Fibroblast of the aortic adventitia (primary cell): ENCODE measurements at places on chromosomes 16 and 17.

DNA sequence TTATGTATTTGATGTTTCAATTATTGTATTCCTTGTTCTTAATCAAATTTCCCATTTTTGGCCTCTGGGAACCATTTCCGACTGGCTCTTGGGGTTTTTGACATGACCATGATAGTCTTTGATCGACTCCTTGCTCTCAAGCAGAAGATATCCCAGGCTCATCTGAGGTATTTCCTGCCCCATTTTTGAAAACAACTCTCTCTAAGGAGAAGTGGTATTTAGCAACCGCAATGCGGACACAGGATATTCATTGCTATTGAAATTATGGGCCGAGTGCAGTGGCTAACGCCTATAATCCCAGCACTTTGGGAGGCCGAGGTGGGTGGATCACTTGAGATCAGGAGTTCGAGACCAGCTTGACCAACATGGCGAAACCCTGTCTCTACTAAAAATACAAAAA is 5.5 kb downstream of the TANGO6 start:
- DNase-seq = no peak

DNA sequence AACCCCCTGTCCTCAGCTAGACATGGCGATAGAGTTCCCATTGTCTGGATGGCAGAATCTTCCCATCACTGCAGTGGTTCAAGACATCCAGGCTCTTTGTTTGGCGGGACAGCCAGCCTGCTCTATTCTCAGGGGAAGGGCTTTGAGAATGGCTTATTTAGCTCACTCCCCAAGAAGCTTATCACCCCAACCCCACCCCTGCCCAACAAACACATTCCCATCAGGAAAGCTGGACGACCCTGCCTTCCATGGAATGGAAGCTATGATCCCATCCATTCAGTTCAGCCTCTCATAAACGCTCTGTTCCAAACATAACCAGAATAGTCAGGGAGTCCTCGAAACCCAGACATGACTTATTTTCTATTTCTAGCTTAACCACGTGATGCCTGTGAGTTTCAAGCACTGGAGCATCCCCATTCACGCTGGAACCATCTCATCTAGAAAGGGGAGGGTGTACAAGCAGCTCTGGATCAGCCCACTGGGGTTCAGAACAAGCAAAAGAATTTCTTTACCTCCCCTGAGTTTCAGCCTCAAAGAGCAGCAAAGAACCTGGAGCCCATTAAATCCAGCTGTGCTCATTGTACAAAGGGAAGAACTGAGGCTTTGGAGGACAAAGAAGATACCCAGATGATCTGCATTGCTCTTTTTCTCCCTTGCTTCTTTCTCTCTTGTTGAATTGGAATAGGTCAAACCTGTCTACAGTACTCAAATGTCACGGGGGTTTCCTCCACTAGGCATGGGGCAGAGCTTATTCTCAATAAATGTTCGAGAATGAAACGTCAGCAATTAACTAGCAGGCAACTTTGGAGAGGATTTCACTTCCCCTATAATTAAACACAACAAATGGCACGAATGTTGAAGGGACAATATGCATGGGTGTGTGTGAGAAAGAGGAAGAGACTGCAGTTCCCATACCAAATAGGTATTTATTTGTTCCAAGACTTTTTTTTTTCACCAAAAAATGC is 93.1 kb downstream of the XYLT1 start:
- peak; percentile 76 for DNase-seq

DNA sequence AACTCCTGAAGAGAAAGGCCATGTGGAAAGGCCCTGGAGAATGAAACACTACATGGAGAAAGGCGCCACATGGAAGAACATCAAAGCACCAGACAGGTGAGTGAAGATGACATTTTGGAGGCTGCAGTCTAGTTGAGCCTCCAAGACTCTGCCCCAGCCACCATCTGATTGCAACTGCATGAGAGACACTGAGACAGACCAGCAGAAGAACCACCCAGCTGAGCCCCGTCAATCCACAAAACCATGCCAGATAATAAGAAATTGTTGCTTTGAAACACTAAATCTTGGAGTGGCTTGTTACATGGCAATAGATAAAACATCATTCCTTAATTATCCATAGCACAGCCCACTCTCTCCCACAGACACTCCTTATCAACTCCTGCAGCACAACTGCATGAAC is 4.8 kb downstream of the GAS7 start:
- no peak for DNase-seq

DNA sequence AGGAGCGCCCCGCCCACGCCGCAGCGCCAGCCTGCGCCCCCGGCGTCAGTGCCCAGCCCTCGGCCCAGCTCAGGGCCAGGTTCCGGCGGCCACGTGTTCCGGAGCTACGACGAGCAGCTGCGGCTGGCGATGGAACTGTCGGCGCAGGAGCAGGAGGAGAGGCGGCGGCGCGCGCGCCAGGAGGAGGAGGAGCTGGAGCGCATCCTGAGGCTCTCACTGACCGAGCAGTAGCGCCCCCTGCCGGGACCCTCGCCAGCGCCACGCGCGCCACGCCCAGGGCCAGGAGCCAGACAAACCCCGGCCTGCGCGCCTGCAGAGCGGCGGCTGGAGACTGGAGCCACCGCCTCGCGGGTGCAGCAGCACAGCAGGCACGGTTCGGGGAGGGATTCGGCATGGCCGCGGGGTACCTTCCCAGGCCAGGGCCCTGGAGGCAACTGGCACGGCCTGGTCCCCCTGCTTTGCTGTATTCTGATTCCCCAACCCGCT is 9.3 kb downstream of the CORO6 start:
- DNase-seq = peak; percentile 83

DNA sequence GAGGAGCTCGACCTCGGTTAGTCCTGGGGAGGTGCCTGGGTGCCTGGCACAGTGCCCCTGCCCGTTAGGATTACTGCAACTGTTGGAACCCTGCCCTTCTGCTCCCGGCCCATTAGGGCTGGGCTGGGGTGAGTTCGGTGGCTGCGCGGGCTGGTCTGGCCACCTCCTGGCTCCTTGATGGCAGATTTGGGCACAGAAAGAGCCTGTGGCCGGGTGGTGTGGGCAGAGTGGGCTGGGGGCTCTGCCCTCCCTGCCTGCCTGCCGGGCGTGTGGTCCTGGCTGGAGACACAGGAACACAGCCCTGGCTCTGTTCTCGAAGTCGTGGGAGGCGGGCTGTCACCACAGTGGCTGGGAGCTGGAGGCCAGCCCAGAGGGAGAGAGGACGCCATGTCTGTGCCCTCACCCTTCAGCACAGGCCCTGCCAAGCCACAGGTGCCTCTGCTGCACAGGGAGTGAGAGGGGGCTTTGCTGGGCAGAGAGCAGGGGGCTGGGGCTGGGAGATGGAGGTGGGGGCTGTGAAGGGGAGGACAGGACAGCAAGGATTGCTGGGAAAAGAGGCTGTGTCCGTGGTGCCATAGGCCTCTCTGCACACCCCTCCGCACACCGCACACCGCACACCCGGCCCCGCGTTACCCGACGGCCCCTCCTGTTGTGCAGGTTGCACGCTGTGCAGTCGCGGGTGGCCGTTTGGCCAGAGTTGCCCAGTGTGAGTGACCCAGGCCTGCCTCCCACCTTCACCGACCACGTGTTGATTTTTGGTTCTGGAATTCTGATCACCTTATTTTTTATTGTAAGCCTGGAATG is 236.6 kb upstream of the GSE1 start:
- DNase-seq = no peak

GRCh38 chr16:68403704-68404103 is 44.6 kb downstream of the SMPD3 start:
- DNase-seq = no peak

- peak; percentile 91 for DNase-seq
Observed at GRCh38 chr16:88062341-88063210, 111.3 kb downstream of the BANP start.

DNA sequence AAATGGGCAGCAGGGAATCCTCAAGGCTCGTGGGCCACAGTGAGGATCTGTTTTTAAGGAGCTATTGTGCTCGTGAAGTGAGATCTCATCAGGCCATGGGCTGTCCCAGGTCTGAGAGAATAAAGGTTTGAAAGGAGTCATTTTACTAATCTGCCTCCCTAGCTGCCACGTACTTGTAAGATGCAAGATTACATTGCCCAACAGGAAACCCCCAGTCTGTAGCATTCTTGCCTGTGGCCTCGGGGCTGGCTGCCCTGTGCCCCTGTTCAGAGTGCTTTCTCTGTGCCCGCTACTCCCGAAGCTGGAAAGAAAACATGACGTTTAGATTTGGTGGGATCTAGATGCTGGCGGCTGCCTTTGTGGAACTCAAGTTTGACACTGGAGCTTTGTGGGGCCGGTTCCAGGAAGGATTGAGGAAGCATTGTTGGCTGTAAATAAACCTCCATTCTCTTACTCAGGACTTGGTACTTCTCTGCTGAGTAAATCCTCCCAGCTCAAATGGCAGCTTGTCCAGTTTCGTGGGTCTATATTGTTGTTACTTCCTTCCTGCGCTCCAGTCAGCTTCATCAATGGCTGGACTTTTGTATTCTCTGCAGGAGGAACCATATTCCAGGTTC is 21.2 kb downstream of the SAP30BP start:
- peak; percentile 25 for DNase-seq
